ENCODE measurements at places on chromosomes 16 and 17.

DNA sequence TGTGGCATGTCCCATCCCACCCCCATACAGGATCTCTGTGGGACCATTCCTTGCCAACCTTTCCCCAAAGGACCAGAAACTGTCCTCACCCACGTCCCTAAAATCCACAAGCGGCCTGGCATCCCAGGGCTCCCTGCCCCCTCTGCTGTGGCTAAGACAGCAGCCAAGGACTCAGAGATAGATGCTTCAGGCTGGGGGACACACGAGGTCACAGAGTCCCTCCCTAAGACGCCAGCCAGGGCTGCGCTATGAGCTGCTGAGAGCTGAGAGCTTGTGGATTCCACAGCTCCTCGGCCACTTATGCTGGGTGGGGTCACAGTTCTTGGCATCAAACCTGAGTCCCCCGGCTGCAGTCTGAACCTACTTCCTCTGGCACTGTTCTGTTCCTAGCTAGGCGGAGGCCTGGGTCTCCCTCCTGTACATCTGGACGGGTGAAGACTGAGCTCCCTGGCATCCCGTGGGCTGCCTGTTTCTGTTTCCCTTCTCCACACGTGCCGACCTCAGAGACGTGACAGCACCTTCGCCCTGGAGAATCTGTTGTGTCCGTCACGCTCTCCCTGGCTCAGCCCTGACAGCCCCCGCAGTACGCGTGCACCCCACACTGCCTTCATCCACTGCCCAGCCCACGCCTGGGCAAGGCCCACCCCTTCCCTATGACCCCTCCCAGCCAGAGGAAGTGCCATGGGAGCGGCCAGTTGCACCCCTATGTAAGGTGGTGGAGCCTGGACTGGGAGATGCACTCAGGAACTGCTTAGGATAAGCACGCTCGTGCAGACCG, 61.2 kb downstream of the ENGASE start:
- no peak overlapping the region for H3K27ac ChIP-seq
- DNase-seq, result no peak
- H3K4me1 ChIP-seq, result no peaks in the 10 kb centered on the region
- no peak overlapping the region for H3K4me3 ChIP-seq

GRCh38 chr16:3075523-3075915, 10.1 kb downstream of the IL32 start:
- DNase-seq, result no peak
- no peaks in the 10 kb centered on the region for H3K27me3 ChIP-seq
- no peak overlapping the region for H3K4me3 ChIP-seq
- H3K27ac ChIP-seq, result no peak overlapping the region

GRCh38 chr17:78883089-78883532, 19.9 kb downstream of the CEP295NL start:
- peak; percentile 93 for DNase-seq
- H3K27ac ChIP-seq, result peak overlapping the region; percentile 3
- H3K4me1 ChIP-seq, result no peaks in the 10 kb centered on the region
- no peaks in the 10 kb centered on the region for H3K27me3 ChIP-seq
- no peaks in the 10 kb centered on the region for H3K36me3 ChIP-seq

DNA sequence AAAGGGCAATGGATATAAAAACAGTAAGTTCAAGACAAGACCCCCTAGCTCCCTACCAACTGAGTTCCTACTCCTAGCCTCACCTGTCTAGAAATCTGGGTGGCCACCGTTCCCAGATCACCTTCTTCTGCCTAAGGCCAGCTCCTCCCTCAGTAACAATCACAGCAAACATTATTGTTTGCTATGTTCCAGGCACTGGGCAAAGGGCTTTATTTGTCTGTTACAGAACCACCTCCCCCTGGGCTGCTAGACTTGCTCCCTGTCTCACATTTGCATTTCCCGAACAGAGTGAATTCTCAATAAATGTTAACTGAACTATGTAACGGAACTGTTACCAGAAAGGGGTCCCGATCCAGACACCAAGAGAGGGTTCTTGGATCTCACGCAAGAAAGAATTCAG, 6.8 kb downstream of the LRRC3C start:
- DNase-seq, result no peak
- no peak overlapping the region for H3K4me3 ChIP-seq
- no peaks in the 10 kb centered on the region for H3K27me3 ChIP-seq
- no peaks in the 10 kb centered on the region for H3K36me3 ChIP-seq

DNA sequence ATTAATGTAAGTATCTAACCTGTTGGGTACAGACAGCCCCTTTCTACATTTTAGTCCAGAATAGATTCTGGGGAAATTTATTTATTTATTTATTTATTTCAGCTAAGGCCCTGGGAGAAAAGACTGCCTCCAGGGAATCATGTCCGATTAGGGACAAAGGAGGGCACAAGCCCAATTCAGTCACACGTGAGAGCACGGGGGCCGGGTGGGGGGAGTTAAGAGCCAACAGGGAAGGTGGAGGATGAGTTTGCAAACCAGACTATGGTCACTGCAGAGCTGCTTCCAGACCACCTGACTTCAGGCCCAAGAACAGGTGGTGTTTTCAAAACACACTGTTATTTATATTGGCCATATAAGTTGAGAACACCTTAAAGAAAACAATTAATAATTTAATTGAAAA, 1.6 kb upstream of the ZFHX3 start:
- peak; percentile 34 for DNase-seq
- no peaks in the 10 kb centered on the region for H3K4me1 ChIP-seq
- H3K27me3 ChIP-seq, result no peaks in the 10 kb centered on the region
- H3K27ac ChIP-seq, result peak overlapping the region; percentile 86
- H3K4me3 ChIP-seq, result no peak overlapping the region
- H3K36me3 ChIP-seq, result no peaks in the 10 kb centered on the region

DNA sequence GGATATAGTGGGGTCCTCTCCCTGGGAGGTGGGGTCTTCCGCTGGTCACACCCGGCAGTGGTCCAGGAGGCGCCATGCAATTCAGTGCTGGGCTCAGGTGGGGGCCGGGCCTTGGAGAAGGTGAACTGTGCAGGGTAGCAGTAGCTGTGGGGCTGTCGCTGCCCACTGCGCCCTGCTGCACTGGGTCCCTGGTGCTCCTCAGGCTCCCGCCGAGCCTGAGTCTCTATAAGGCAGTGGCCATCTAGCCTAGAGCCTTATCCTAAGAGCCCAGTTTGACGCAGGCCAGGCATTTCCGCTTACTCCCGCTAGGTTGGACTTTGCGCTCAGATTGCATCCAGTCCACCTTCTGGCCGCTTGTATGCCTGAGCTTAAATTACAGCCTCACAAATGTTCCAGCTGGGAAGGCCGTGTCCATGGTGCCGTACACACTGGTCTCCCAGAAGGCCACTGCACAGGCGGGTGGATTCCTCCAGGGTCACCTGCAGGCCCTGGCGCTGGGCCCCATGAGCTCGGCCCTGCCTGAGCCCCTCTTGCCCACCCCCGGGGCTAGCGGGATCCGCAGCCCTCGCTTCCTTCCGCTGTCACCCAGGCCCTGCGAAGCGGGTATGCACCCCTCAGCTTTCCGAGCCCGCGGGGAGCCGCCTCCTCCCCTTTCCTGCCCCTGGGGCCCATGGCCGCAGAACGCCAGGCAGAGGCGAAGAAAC, 1762.2 kb downstream of the TP53TG3F start:
- no peak overlapping the region for H3K4me3 ChIP-seq
- H3K27me3 ChIP-seq, result no peaks in the 10 kb centered on the region
- no peak overlapping the region for H3K27ac ChIP-seq
- no peak for DNase-seq

DNA sequence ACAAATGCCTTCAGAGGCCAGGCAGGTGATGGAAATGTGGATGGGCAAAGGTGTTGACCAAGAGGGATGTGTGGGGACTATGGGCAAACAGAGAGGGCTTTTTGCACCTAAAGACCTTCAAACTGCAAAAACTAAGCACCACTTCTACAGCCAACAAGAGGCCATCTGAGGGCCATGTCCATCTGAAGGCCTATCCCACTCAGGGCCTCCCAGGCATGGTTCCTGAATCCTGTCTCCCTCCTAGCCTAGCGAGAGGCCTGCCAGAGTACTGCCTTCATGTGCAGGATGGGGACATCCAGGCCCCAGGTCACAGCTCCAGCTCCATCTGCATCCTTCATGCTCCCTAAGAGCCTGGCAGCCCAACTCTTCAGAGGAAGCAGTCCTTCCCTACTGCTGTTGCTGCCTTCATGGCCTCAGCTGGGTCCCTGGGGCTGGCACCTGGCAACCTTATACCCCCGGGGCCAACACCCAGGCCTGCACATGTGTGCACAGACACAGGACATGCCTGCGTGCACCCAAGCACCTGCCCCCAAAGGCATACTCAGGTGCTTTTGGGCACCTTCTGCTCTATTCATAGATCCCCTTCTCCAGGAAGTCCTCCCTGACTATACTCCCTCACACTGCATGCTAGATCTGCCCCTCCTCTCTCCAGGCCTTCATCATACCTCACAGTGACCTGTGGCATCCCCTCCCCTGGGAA, 95.2 kb downstream of the C16orf78 start:
- H3K4me3 ChIP-seq, result no peak overlapping the region
- no peaks in the 10 kb centered on the region for H3K36me3 ChIP-seq

DNA sequence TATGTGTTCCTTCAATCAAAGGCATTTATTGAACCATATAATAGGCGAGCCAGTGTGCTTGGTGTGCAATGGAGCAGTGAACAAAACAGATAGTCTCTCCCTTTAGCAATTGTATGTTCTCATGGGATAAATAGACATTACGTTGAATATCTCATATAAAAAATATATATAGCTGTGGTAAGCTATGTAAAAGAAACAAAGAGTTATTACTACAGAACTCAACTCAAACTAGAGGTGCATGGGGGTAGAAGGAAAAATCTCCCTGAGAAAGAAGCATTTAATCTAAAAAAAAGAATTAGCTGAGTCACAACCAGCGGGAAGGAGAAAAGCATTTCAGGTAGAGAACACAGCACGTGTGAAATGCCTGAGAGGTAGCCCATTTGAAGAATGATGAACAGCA, 919.3 kb downstream of the CDH11 start:
- no peak overlapping the region for H3K27ac ChIP-seq
- H3K4me3 ChIP-seq, result no peak overlapping the region
- no peaks in the 10 kb centered on the region for H3K27me3 ChIP-seq
- DNase-seq, result no peak
- H3K36me3 ChIP-seq, result no peaks in the 10 kb centered on the region

DNA sequence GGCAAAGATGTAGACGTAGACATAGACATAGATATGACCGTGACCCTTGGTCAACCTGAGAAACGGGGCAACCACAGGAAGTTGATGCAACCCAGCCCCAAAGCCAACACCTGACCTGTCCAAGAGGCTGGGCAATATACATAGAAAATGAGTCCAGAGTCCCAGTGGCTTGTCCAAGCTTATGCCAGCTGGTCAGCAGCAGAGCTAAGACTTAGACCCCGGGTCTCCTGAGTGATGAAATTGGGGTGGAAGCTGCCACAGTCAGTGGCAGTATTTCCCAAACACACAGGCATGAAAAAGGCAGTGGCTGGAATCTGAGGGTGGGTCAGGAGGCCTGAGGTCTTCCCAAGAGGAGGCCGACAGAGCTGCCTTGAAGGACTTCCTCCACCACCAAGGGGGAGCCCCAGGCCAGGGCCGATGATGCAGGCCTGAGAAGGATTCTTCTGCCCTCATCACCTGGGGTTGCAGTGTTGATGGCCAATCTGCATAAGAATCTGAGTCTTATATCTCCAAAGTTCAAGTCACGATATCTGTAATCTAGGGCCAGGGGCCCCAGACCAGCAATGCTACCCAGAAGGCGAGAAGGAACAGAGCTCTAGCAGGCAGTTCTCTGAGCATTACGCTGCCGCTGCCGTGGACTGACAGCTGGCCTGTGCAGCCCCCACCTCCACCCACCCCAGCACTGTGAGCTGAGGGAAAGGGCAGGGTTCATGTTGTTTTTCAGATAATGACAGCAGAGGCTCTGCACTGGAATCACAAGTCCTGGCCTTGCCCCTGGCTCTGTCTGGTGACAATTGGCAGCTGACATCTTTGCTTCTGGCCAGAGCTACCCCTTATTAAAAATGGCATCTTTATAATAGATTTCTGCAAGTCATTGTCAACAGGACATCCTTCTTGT, 72.7 kb downstream of the GNAO1 start:
- H3K27ac ChIP-seq, result no peak overlapping the region
- H3K4me1 ChIP-seq, result no peaks in the 10 kb centered on the region
- no peaks in the 10 kb centered on the region for H3K36me3 ChIP-seq
- no peak for DNase-seq
- H3K4me3 ChIP-seq, result no peak overlapping the region

DNA sequence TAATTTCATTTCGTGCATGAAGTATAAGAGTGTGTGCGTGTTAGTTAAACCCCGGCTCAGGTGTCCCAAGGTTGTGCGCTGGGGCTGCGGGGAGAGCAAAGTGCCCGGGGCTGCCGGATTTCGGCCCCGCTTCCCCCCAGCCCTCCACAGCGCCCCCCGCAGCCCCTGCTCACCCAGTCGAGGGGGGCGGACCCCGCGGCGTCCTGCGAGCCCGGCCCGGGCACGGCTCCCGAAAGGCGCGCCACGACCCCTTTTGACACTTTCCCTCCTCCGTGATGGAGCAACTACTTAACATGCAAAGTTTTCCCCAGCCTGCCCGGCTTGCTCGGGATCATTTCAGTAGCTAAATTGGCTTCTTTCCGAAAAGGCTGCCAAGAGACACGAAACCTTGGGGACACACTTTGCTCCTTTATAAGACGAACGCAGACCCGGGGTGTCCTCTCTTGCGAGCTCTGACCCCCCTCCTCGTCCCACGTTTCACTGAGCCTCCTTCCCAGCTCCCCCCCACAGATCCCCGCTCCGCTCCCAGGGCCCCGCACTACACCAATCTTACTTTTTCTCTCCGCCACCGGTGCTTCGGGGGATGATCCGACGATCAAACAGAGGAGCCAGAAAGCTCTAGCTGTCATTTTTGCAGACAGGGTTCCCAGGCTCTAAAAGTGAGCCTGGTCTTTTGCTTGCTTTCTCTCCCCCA, 552 bp downstream of the C17orf58 start:
- H3K27ac ChIP-seq, result no peak overlapping the region
- no peaks in the 10 kb centered on the region for H3K36me3 ChIP-seq
- H3K27me3 ChIP-seq, result no peaks in the 10 kb centered on the region
- DNase-seq, result no peak
- H3K4me1 ChIP-seq, result no peaks in the 10 kb centered on the region

DNA sequence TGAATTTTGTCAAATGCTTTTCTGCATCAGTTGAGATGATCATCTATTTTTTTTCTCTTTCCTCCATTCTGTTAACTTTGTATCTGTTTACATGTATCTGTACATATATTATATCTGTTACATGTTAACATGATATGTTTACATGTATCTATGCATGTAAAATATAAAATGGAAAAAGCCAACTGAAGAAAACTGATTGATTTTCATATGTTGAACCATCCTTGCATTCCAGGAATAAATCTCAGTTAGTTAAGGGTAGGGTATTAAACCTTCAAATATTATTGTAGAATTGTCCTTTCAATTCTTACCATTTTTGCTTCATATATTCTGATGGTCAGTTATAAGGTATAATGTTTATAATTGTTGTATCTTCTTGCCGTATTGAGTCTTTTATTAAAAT, 336.1 kb downstream of the ZFHX3 start:
- no peak overlapping the region for H3K27ac ChIP-seq
- no peaks in the 10 kb centered on the region for H3K27me3 ChIP-seq
- no peaks in the 10 kb centered on the region for H3K4me1 ChIP-seq
- no peak for DNase-seq
- no peaks in the 10 kb centered on the region for H3K36me3 ChIP-seq
- H3K4me3 ChIP-seq, result no peak overlapping the region
